LNCaP clone FGC (cell line): ENCODE measurements at places on chromosomes 1 and 21.

GRCh38 chr21:44390886-44391285 lies 37.5 kb downstream of the TRPM2 start:
- DNase-seq = no peak

DNA sequence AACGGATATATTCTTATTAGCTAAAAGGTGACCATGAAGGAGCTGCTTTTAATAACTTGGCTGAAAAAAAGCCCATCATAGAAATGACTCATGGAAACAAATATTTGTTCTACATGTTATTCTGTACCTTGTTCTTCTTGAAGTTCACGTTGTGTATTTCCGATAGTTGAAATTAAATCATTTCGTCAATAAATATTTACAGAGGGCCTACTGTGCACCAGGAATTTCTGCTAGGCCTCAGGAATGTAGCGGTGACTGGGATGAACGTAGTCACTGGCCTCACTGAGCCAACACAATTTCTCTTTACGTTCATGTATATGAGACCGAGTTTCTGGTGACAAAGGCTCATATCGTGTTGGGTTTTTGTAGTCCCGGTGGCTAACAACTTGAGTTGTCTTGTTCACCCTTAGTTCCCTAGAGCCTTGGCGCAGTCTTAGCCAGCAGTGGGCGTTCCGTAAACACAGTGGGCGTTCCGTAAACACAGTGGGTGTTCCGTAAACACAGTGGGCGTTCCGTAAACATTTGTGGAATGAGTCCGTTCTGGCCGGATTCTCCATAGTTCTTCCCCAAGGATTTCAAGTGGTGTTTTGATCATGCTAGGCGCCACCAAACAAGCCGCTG lies 53.2 kb upstream of the VAMP3 start:
- DNase-seq = peak; percentile 18

DNA sequence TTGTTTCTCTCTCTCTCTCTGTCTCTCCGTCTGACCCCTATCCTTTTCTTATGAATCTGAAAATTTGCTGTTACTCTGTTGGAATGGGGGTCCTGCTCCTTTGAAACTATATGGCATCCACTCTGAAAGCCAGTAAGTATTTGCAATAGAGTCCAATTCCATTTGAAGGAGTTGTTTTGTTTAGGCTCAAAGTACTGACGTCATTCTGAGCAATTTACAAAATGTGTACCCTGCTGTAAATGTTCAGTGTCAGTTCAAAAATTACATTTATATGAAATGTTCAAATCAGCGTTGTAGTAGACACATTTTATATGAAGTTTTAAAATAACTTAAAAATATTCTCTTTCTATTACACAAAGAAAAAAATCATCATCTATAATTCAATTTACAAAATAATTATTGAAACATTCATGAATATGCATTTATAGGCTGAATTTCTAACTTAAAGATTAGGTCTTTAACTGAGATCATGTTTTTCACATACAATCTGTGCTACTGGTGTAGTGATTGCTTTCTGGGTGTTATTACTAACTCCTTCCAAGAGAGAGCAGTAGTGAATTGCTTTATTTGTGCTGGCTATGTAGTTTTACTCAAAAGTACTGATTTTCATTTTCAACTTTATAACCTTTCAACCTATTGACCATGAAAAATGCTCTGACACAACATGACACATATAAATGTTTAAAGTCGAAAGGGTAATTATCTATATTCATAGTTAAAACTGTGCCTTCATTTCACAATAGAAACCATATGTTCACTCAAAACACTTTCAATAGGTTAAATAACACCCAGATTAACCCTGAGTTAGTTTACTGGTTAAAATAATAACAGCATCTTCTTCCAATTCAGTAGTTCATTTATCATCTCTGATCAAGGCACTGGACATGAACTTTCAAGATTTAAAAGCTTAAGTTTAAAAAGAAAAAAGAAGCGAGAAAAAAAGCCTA lies 253.1 kb upstream of the ADGRL4 start:
- no peak for DNase-seq

DNA sequence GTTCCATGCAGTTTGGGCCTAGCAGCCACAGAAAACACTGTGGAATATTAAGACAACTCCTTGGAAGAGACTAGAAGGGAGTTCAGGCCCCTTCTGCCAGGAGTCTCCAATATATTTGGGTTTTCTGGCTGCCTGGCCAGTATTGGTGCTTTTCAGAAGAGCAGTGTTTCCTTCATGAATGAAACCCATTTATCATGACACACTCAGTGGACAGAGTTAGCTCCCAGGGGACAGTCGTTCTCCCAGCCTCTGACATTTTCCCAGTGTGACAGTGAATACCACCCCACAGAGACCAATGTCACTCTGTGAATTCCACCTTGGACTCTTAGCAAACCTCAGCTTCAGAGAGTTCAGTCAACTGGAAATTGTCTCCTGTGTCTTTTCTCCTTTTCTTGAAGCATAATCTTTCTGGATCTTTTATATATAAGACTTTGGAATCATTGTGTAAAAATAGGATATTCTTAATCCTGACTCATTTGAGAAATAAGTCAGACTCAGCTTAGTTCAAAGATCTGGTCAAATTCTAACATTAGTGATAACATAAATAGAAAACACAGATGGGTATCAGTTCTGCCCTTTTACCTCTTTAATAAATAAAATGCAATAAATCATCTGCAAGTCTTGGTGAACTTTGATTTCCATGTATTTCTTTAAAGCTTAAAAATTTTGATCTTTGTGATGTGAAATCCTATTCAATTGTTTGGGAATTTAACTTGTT lies 40.4 kb downstream of the GNG12 start:
- no peak for DNase-seq

DNA sequence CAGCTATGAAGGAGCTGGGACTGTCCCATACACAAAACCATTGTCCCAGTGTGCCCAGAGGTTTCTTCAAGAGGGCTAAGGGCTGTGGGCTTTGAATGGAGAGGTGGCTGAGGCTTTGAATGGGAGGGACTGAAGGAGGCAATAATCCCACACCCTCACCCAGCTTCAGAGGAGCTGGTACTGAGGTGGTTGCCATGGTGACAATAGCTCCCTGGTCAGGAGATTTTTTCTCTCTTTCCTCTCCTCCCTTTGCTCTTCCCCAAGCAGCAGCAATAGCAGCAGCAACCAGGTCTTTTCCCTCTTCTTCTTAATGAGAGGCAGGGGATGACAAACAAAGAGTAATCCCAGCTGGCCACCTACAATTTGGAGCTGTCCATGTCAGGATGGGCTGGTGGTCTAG lies 1.6 kb downstream of the HPCAL4 start:
- no peak for DNase-seq

GRCh38 chr1:184685116-184685515 lies 69.5 kb downstream of the EDEM3 start:
- no peak for DNase-seq
